ENCODE measurements at places on chromosomes 3 and 15.

- DNase-seq = no peak
Measured at GRCh38 chr15:98395974-98396610, 252.2 kb upstream of the IGF1R start.

GRCh38 chr3:59970796-59971195 is 921.0 kb upstream of the CFAP20DC start:
- DNase-seq = no peak

- DNase-seq = no peak
Measured at GRCh38 chr3:134643150-134643675, 7.6 kb downstream of the KY start.

DNA sequence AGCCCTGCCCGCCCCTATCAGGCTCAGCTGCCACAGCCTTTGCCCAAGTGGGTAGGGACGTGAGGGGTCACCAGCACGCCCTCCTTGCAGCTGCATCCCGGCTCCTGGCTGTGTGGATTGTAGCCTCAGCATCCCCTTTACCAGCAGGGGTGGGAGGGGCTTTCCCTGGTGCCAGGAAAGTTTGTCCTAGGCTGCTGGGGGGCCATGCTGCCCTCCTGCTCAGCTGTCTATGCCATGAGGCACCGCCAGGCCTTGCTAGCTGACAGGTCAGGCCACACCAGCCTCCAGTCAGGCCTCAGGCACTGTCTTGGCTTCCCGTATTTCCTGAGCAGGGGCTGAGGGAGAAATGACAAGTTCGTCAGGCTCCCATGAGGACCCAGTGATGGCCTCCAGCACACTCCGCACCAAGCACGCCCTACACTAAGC is 32.3 kb downstream of the TKT start:
- no peak for DNase-seq

- DNase-seq = no peak
Measured at GRCh38 chr15:85527895-85528294, 147.5 kb downstream of the AKAP13 start.

DNA sequence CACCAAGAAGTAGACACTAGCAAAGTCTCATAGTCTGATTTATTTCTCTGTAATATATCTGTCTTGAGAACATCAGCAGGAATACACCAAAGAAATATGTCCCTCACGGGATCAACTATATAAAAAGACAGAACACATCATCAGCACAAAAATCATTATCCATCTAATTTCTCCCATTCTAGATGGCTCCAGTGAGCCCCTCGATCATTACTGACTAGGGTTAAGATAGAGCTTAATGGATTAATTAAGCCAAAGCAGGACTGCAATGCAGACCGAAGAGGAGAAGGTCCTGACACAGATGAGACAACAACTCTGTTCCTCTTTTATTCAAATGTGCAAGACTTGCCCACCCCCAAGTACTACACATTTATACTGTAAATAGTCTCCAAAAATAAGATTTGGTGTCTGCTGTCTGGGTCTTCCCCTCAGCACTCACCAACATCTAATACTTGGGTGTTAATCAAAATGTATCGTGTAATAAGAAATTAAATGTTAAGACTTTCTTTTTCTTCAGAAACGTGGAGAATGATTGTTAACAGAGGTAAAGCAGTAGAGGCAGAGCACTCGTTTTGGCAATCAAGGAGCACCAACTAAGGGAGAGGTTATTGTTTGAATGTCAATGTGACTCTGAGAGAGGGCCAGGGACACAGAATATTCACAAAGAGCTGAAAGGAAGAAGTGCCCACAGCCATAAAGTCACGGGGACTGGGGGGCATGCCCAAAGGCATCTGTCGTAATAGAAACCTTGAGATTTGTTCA is 133.6 kb downstream of the TIGIT start:
- no peak for DNase-seq

DNA sequence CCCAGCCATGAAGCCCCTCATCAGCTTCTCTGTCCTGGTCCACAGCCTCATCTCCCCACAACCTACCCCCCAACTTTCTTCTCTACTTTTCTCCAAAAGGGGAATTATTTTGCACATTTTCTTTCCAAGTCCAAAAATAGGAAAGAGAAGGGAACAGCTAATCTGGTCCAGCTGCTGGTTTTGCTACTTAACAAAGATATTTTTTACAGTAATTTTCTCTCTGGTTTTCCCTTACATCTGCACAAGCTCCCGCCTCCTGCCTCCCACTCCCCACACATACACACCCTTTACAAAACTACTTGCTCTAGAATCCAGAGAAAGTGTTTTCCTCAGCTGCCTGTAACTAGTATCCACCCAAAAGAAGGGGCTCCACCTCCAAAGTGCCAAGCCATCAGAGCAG is 177.2 kb downstream of the POLR2M start:
- DNase-seq = no peak

- no peak for DNase-seq
Measured at GRCh38 chr3:101848326-101848725, 988 bp upstream of the NFKBIZ start.

DNA sequence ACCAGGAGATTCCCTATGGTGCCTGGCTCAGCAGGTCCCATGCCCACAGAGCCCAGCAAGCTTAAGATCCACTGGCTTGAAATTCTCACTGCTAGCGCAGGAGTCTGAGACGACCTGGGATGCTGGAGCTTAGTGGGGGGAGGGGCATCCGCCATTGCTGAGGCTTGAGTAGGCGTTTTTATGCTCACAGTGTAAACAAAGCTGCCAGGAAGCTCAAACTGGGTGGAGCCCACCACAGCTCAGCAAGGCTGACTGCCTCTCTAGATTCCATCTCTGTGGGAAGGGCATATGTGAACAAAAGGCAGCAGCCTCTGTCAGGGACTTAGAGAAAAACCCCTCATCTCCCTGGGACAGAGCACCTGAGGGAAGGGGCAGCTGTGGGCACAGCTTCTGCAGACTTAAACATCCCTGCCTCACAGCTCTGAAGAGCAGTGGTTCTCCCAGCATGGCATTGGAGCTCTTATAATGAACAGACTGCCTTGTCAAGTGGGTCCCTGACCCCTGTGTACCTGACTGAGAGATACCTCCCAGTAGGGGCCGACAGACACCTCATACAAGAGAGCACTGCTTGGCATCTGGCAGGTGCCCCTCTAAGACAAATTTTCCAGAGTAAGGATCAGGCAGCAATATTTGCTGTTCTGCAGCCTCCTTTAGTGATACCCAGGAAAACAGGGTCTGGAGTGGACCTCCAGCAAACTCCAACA is 231.5 kb upstream of the SETMAR start:
- DNase-seq = peak; percentile 8

DNA sequence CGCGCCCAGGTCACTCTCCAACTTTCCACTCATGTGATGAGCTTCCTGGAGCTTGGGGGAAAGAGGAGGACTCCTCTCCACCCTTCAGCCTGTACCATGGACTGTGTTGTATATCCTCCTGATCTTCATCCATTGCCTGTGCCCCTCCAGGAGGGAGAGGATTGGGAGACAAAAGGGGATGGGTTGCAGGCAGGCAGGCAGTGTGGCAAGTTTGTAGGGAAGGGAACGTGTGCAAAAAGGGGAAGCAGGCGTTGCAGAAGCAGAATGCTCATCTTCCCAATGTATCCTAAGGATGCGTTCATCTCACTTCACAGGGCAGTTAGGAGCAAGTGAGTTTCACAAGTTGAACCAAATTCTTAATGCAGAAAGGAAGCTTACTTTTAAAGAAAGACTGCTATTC is 28.1 kb upstream of the GHSR start:
- DNase-seq = no peak

DNA sequence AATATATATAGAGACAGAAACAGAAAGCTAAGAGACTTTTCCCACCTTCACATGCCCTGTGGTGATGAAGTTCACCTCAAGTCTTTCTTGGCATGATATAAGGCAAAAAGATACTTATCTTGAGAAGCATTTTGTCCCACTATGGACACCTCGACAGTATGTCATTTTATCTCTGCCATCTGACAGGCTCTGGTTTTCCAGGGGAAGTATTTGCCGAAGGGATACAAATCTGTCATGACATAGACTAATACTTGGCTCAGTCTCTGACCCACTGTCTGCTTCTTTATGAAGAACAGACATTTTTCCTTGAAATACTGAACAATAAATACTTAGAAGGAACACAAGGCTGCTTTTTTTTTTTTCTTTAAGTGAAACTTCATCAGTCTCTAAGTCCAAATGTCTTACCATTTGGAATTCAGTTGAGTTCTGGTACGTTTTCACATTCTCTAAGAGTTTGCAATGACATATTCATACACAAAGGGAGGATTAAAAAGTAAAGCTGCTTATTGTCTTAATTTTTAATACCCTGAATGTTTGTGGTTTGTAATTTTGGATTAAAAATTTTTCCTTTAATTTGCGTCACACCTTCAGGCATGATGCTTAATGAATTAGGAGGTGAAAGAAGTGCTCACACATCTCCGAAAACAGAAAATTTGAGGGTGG is 87.8 kb upstream of the LMOD3 start:
- DNase-seq = no peak

- no peak for DNase-seq
Measured at GRCh38 chr3:62995119-62995518, 119.9 kb upstream of the CADPS start.

- DNase-seq = no peak
Measured at GRCh38 chr3:29683018-29683993, 402.4 kb downstream of the RBMS3 start.

DNA sequence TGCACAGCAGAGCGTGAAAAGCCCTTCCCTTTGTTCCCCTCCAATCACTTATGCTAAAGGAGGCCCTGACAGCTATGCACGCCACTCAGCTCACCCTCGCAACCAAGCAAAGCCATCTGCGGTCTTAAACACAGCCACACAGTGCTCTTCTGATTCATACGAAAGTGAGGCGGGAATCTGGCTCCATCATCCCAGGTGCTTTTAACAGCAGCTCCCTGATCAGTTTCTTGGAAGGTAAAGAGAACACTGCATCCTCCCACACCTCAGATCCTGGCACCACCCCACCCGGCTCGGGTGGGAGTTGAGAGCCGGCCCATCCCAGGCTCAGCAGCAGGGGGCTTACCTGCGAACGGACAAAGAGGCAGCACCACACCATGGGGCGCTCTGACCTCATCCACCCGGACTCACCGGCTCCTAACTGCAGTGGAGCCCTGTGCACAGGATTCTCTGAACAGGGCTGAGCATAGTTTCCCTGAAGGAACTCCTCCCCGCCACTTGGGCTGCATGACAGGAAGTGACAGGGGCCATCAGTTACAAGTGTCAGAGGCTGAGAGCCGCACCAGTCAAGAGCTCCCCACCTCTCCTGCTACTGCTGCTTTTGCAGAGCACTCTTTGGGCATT is 114.3 kb upstream of the ARHGEF3 start:
- no peak for DNase-seq

DNA sequence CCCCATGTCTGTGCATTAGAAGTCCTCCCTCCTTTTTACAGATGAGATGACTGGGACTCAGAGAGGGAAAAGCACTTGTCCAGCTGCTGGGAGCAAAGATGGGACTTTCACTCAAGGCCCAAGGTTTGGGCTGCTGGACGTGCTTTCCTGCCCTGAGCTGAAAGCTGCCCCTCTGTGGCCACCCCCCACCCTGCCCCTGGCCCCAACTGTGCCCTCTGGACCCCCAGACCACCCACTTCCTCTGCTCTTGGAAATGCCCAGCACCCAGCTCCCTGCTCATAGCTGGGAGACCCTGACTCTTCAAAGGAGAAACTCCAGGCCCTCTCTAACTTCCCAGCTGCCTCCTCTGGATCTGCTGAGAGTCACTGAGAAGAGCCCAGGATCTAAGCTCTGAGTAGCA is 20.7 kb downstream of the GRIP2 start:
- DNase-seq = no peak

DNA sequence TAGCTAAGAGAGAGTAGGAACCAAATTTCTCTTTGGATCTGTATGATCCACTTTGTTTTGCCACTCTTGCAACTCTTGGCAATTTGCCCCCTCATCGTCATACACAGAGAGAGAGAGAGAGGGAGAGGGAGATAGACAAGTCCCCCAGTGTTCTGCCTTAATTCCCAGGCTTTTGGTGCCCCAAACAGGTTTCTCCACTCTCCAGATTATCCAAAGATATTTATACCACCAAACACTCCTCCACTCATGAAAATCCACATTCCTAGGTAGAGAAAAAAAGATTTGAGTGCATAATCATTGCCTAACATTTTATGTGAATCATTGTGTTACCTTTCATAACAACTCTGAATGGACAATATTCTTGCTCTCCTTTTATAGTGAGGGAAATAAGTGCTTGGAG is 15.3 kb downstream of the ACP3 start:
- DNase-seq = no peak

DNA sequence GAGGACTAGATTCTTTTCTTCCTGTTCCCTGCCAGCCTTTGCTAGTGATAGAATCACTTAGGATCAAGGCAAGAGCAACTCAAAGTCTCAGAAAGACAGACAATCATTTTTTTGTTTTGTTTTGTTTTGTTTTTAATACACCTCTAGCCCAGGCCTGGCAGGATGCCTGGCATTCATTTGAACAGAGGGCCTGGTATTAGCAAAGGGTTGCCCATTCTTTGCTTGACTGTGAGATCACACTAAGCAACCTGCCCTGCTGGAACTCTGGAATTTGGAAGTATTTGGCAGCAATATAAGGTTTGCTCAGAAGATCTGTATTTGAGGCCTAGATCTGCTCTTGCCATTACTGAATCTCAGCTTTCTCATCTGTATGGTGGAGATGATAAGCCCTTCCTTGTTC is 21.8 kb upstream of the ATP13A5 start:
- DNase-seq = no peak

GRCh38 chr3:67901681-67902080 is 247.3 kb upstream of the SUCLG2 start:
- DNase-seq = no peak

- peak; percentile 63 for DNase-seq
Measured at GRCh38 chr3:142866841-142867631, 21.8 kb downstream of the PCOLCE2 start.

DNA sequence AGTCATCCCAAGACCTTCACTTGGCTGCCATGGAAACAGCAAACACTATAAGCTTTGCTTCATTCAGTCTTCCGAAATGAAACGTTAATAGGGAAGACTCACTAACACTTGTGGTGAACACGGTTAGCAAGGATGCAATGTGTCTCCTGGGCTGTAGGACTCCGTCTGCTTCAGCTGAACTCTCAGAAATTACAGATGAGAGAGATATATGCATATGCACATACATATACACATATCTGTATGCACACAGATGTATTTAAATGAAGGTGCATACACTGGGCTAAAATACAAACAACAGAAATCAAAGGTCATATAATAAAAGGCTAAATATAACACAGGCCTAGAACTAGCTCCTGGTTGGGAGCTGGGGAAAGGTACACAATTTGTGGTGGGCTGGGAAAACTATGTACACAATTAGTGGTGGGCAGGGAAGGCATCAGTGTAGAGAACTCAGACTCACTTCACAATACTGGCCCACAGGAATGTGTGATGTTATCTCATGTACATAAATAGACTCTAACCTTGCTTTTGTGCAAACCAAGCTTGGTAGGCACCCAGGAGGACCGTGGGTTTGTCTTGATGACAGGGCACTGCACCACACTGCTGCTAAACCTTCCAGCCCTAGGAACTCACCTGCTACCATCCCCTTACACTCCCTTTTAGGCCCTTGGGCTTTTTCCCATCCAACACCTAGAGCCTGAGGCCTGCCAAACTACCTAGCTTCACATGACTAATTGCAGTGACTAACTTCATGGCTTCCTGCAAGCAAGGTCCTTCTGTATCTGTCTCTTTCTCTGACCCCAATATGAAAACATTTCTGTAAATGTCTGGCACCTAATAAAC is 873.1 kb downstream of the NSUN3 start:
- DNase-seq = no peak

- DNase-seq = no peak
Measured at GRCh38 chr3:52090131-52090932, 34.0 kb upstream of the DUSP7 start.

- DNase-seq = no peak
Measured at GRCh38 chr3:24305795-24306467, 188.7 kb downstream of the THRB start.

Measured in HAP-1 (cell line).